Esophagus muscularis mucosa (tissue), 4 donors: ENCODE measurements at places on chromosomes 7 and 10. TPM values are rescaled to one million over a fixed set of nuclear protein-coding genes. Genes with fewer than 3 reads are reported as not detected.

CPED1 gene
- 31.1 TPM for total RNA-seq

ZNF25 gene
- total RNA-seq, result 24.5 TPM

FAM24B gene
- total RNA-seq, result 3.1 TPM

OR9A2 gene
- total RNA-seq, result not detected

PTPRE gene
- total RNA-seq, result 16.9 TPM
